ENCODE measurements at places on chromosomes 11 and 22.

DNA sequence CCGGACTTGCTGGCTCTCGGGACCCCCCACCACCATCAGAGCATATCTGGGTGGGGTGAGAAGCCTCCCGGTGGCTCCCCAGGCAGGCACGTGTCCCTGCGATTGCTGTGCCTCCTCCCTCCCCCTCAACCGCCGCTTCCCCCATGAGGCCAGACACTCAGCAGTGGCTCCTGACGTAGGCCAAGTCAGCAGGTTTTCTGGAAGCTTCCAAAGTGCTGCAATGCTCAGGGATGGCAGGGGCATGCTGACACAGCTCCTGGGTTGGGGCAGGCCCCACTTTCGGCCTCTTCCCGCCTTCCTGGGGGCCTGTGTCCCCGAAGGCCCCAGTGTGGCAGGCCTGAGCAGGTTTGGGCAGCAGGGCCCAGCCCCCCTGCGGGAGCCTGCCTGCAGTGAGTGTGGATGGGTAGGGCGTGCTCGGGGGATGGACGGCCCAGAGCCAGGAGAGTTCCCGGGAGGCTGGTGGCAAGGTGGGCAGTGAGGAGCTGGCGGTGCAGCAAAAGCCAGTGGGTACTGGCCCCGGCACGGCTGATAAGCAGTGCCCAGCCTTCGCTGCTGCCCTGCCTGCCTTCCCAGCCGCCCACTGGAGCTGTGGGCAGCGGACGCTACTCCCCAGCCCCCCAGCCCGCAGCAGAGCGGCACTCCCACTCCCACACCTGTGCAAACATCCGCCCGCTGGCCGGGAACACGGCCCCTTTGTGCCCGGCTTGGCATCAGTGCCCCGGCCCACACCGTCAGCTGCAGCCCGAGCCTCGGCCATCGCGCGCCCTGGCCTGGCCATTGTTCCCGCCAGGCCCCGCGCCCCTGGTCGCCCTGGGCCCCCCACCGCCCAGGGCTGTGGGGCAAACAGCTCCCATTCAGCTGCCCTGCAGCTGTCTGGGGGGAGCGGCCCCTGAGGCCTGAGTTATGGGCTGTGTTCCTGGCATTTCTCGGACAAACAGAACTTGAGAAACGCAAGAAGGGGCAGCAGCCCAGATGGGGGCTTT lies 125.0 kb downstream of the KCNQ1OT1 start:
- no peak for DNase-seq

- peak; percentile 41 for DNase-seq
Measured at GRCh38 chr11:119729951-119730613, 1.1 kb upstream of the NECTIN1 start.

GRCh38 chr11:76601724-76602123 lies 68.8 kb downstream of the LRRC32 start:
- no peak for DNase-seq

DNA sequence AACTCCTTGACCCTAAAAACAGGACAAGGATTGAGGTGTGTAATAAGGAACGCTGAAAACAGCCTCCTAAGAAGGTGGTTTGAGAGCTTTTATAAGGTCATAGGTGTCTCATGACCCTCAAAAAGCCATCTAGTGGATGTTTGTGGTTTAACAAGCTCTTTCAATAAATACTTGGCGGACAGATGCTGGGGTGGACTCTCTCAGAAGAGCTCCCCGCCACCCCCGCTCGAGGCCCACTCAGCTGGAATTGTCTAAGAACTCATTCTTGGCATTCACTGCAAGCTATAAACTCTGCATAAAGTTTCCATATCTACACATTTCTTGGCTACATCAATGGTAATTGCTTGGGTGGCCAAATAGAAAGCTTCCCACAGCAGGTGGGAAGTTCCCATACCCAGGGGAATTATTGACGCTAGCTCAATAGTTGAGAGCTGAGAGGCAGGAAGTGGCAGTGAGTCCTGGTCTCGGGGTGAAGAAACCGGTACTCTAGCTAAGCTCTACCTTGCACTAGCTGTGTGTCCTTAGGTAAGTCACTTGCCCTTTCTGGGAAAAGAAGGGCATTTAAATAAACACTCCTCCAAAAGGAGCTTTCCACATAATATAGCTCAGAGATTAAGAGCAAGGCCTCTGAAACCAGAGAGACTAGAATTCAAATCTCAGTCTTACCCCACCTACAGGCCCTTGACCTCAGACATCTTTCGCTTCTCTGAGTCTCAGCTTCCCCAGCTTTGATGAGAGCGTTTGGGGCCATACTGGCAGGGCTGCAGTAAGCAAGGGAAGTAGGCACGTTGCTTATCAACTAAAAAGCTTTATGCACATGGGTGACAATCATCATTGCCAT lies 6.4 kb downstream of the MS4A15 start:
- DNase-seq = no peak

GRCh38 chr11:1839924-1840779 lies 1.4 kb downstream of the TNNI2 start:
- DNase-seq = no peak

Data from stromal cell of bone marrow (primary cell).